ENCODE measurements at places on chromosomes 12 and 14.

DNA sequence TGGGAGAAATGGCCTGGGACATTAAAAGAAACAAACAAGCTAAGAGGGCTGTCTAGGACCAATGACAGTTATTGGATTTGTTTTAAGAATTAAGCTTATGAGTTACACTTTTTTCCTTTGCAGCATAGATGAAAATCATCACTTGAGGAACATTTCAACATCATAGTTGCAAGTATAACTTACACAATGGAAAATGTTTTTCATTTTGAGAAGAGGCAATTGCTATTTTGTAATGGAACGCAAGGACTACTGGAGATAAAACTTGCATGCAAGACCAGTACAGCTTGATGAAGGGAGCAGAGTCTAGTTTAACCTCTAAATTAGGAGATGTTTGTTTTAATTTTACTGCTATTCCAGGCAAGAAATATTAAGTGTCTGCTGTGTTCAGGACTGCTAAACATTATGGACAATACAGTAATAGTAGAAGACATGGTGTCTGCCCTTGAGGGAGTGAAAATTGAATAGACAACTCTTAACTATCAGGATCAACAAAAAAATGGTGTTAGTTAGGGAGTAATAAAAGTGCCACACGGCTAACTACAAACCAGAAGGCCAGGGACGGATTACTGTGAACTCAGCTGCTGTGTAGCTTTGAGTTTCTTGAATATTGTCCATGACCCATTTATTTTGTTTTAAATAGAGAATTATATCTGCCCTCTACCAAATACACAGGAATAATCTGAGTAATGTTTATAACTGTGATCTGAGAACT, 374.5 kb downstream of the RAD51B start:
- DNase-seq: no peak

DNA sequence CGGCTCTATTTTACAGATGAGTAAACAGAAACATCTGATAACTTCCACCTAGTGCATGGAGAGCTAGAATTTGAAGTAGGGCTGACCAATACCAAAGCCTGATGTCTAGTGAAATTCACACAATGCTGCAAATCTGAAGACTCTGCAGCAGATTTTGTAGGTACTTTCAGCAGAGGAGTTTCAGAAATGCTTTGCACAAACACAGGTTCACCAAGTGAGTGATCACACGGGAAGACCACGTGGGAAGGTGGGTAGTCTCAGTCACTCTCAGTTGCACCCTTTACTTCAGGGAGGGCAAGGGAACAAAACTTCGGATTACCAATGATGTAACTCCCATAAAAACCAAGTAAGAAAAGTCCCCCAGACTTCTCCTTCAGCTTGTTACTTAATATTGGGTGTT, 63.3 kb upstream of the DAAM1 start:
- no peak for DNase-seq

GRCh38 chr14:53723221-53723620, 233.4 kb downstream of the BMP4 start:
- DNase-seq: no peak

DNA sequence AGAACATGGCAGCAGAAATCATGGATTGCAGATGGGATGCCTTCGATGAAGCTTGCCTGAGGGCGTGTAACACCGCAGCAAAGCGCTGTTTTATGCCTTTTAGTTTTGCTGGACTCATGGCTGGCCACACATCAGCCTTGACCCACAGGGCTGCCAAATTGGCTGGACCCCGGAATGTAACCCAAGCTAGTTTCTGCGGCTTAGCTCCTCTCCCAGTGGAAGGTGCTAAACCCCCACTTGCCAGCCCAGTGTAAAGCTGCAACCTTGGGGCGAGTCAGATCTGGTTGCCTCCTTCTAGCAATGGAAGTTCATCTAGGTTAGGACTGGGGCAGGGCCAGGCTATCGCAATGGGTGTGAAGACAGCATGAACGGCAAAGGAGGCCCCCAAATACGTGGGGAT, 38.3 kb downstream of the MEG3 start:
- DNase-seq: no peak

GRCh38 chr14:72917094-72917802, 9.0 kb upstream of the DCAF4 start:
- DNase-seq: no peak

GRCh38 chr14:105139212-105139825, 29.3 kb downstream of the JAG2 start:
- no peak for DNase-seq

GRCh38 chr12:25264114-25264513, 13.4 kb upstream of the KRAS start:
- no peak for DNase-seq

DNA sequence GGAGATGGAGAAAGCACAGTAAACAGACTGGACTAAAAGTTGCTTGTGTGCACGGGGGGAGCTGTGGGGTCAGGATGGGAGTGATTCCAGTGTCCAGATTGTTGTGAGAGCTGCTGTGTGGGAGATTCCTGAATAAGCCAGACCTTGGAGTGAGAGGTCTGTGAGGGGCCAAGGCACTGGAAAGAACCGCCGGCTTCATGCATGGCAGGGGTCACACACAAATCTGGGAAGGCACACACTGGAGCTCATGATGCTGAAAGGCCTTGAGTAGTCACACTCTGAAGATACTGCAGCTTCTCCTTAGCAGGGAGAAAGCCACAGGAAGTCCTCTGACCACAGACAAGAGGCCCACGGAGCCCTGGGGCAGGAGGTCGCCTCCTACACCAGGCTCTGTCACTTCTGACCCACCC, 23.1 kb downstream of the ADCY6 start:
- no peak for DNase-seq

DNA sequence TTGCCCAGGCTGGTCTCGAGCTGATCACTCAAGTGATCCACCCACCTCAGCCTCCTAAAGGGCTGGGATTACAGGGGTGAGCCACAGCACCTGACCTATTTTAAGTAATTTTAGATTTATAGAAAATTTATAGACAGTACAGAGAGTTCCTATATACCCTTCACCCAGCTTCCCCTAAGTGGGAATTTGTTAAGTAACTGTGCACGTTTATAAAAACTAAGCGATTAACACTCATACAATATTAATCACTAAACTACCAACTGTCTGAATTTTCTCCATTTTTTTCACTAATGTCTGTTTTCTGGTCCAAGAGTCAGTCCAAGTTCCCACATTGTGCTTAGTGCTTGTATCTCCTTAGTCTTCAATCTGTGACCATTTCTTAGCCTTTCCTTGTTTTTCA, 5.5 kb downstream of the IL31 start:
- no peak for DNase-seq

DNA sequence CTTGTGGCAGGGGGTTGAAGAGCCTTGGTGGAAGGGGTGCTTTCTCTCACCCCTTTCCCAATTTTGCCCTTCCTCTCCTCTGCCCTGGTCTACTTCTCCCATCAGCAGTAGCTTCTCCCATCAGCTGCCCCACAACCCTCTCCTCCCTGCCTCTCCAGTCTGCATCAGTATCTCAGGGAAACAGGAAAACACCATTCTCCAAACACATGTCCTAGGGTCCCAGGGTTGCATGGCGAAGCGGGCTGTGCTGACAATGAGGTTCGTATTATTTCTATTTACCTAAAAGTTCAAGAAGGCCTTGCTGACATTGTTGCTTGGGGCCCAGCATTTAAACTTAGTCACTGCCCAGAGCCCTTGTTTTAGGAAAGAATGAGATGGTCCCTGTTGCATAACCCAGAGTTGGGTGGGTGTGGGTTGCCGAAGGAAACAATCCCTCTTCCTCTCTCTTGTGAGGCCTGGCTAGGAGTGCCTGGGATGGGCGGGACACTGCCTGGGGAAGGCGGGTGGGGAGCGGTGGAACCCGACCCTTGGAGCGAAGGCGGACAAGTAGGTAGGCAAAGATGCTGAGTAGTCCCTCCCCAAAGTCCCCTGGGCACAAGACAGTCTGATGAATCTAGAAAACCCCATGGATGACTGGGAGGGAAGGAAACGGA, 1.3 kb upstream of the IGFBP6 start:
- DNase-seq: no peak

GRCh38 chr12:76639646-76640045, 80.1 kb upstream of the OSBPL8 start:
- no peak for DNase-seq

- no peak for DNase-seq
These were observed 1212.4 kb upstream of the TMEM132C start for GRCh38 chr12:127054531-127054930.

DNA sequence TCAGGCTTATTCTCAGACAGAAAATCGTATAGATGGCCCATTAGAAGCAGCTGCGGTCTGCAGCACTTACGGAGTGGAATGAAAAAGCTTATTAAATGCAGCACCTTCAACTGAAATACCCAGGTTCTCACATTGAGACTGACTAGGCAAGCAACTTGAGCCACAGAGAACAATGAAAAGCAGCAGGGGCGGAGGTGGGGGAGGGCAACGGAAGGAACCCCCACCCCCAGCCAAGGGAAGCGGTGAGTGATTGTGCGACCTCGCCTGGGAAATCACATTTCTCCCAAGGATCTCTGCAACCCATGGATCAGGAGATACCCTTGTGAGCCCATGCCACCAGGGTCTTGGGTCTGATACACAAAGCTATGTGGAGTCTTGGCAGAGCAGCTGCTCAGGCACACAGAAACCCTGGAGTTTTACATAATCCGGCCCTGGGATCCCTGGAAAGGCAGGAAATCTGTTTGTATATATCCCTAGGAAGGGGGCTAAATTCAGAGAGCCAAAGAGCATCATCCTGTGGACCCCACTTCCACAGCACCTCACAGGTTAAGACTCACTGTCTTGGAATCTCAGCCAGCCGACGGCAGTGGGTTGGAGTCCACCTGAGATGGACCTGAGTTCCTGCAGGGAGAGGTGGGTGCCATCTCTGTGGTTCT, 38.1 kb downstream of the PZP start:
- DNase-seq: no peak

GRCh38 chr14:79161571-79161970, 991.4 kb downstream of the NRXN3 start:
- no peak for DNase-seq

DNA sequence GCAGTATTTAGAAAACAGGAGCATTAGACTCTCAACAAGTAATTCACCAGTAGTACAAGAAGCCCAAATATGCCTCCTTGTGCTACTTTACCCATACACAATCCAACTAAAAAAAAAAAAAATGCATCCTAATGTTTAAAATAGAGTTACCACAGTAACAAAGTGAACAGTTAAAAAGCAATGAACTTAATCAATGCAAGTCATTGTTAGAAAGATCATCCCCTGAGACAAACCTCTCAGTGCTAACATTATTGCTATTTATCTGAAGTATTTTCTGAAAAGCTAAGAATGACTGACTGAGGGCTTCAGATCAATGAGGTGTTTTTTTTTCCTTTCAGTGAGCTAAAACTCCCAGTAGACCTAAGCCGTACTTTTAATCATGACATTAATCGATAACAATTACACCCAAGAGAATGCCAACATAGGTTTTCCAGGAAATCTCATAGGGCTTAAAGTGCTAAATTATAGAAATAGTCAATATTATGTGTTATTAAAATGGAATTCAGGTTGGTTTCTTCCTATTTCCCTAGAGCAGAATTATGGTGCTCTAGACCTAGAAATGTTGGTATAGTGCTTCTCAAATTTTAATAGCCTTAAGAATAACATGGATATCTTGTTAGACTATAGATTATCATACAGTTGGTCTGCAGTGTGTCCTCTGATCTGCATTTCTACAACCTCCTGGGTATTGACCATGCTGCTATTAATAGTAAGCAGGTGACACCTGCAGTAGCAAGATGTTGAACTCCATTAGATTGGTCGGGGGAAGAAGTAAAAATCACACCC, 123.0 kb downstream of the PRKD1 start:
- DNase-seq: no peak

- DNase-seq: no peak
These were observed 50.6 kb upstream of the FUT8 start for GRCh38 chr14:65361920-65362319.

GRCh38 chr12:123096182-123096581, 54.7 kb downstream of the PITPNM2 start:
- no peak for DNase-seq

- no peak for DNase-seq
These were observed 376.2 kb downstream of the DPF3 start for GRCh38 chr14:72517736-72518135.

DNA sequence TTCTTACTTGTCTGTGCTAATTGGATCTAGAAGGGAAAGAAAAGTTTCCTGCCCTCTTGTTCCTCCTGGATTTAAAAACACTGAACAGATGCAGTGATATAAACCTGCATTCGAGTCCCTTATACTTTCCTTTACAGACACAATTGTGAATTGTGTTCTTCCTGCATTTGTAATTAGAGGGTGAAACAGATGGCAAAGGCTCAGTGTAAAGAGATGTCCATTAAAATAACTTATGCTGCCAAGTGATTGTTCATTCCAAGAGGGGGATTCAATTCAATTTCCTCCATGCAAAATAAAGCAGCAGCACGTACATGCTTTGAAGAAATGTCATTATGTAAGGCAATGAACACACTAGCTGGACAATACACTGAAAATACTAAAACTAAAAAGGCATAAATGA, 248.3 kb upstream of the LRIG3 start:
- no peak for DNase-seq

DNA sequence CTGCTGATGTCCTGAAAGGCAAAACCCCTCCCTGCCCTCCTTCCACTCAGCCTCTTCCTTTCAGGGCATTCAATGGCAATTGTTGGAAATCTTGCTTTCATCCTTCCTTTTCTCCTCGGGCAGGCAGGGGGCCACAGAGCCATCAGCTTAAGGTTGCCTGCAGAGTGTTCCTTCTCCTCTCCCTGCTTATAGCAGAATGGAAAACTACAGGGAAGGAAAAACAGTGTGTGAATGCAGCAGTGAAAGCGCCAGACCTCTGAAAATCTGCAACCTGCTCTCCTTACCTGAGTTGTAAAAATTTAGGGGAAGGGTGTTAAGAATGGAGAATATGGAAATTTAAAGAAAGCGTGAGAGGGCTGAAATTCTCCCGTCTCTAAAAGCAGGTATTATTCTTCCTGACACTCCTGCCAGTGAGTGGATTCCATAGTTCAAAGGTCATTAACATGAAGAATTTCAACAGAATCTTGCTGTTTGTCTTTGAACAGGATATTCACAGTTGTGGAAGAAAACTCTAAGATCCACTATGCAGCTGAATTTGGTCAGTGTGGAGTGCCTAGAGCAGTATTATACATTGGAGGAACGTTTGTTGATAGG, 348.8 kb downstream of the KCNH5 start:
- DNase-seq: no peak

GRCh38 chr12:92468358-92469020, 234.3 kb upstream of the PLEKHG7 start:
- DNase-seq: no peak

DNA sequence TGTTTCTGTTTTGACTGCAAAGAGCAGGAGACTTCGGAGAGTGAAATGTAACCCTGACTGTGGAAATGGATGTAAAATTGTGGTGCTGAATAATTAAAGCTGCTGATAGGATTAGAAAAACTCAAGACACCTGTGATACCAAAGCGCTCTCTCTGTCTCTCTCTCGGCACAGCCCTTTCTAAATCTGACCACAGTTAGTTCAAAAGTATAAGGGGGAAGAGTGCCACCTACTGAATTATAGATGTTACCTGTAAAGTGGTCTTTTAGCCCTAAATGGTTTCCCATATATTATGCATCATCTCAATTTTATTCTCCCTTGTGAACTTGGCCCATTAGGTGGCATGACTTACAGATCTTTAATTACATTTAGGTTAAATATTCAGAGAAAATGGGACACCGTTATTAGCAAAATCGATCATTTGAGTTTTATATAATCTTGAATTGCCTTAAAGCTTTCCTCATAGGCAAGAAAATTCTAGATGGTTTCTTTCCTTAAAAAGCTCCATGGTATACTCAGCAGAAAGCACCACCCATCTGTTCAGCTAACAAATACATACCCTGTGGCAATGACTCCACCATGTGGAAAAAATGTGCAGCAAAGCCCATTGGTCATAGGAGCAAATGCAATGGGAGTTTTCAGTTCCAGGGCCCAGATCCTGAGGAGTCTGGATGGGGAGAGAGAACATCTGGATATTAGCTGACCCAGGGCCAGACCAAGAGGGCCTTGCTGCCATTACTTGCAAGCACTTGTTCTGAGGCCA, 18.1 kb downstream of the RFC5 start:
- DNase-seq: no peak

All from stimulated activated CD8-positive, alpha-beta memory T cell treated with anti-CD3 and anti-CD28 coated beads, Interleukin-15, amount 100 ng/mL, for 24 hours (primary cell).